ENCODE measurements at places on chromosomes 3 and 15. TPM values are rescaled to one million over a fixed set of nuclear protein-coding genes. Genes with fewer than 3 reads are reported as not detected.

Gene GOLGA8Q
- total RNA-seq = 0.33 TPM

Gene OR5K1
- not detected for total RNA-seq

Gene MYO9A
- 34.7 TPM for total RNA-seq

Gene GOLGA6L7
- not detected for total RNA-seq

Gene TRPM1
- total RNA-seq = not detected

Gene GMNC
- total RNA-seq = under 0.01 TPM

Gene PLCH1
- total RNA-seq = under 0.01 TPM

Gene CCDC54
- total RNA-seq = not detected

Gene CDCP1
- total RNA-seq = 16.9 TPM

Gene WNT7A
- total RNA-seq = not detected

Gene GHSR
- total RNA-seq = not detected

Gene NFKBIZ
- total RNA-seq = 15.4 TPM

Gene SEMA6D
- total RNA-seq = 13.4 TPM

- peaks cover 8% of the 10 kb centered on the region for H3K4me1 ChIP-seq
- H3K27me3 ChIP-seq = no peaks in the 10 kb centered on the region
- no peak for DNase-seq
- no peak overlapping the region for H3K4me3 ChIP-seq
These were observed 131.3 kb downstream of the SMAD6 start for GRCh38 chr15:66833371-66833770.

- H3K27ac ChIP-seq = no peak overlapping the region
- H3K4me1 ChIP-seq = no peaks in the 10 kb centered on the region
- DNase-seq = no peak
- H3K36me3 ChIP-seq = no peaks in the 10 kb centered on the region
These were observed 45.0 kb upstream of the GK5 start for GRCh38 chr3:142270407-142270806.

- H3K4me1 ChIP-seq = peaks cover 2% of the 10 kb centered on the region
- peak overlapping the region; percentile 95 for H3K4me3 ChIP-seq
- no peaks in the 10 kb centered on the region for H3K36me3 ChIP-seq
- DNase-seq = no peak
- H3K27me3 ChIP-seq = no peaks in the 10 kb centered on the region
These were observed 593 bp upstream of the RSL24D1 start for GRCh38 chr15:55197362-55197705.

GRCh38 chr15:99321468-99321867, 70.2 kb downstream of the LRRC28 start:
- H3K27ac ChIP-seq = no peak overlapping the region
- H3K27me3 ChIP-seq = no peaks in the 10 kb centered on the region
- H3K36me3 ChIP-seq = no peaks in the 10 kb centered on the region
- DNase-seq = peak; percentile 53
- no peak overlapping the region for H3K4me3 ChIP-seq

- peak; percentile 98 for DNase-seq
- no peaks in the 10 kb centered on the region for H3K27me3 ChIP-seq
These were observed 10.6 kb downstream of the CISH start for GRCh38 chr3:50600841-50601591.

DNA sequence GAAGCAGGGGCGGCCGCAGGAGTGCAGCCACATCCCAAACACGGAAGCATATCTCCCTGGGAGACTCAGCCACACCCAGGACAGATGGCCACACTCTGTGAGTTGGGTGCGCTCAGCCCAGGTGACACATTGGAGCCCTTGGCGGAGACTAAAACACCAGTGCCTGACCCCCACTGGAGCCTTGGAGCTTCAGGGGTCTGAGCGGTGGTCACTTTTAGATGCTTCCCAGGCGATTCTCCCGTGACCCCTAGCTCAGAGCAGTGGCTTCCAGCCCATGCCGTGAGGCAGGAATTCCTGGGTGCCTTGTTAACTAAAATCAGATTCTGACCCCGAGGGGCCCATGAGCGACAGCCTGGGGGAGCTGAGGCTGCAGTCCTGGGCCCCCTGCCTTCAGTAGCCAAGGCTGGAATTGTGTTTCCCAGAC, 54.5 kb downstream of the PLXNA1 start:
- DNase-seq = no peak
- H3K27me3 ChIP-seq = no peaks in the 10 kb centered on the region
- no peak overlapping the region for H3K4me3 ChIP-seq
- H3K4me1 ChIP-seq = peaks cover 4% of the 10 kb centered on the region
- peaks cover 7% of the 10 kb centered on the region for H3K36me3 ChIP-seq

GRCh38 chr3:64666171-64666588, 21.6 kb downstream of the ADAMTS9 start:
- DNase-seq = peak; percentile 60
- H3K27ac ChIP-seq = no peak overlapping the region
- no peaks in the 10 kb centered on the region for H3K27me3 ChIP-seq

DNA sequence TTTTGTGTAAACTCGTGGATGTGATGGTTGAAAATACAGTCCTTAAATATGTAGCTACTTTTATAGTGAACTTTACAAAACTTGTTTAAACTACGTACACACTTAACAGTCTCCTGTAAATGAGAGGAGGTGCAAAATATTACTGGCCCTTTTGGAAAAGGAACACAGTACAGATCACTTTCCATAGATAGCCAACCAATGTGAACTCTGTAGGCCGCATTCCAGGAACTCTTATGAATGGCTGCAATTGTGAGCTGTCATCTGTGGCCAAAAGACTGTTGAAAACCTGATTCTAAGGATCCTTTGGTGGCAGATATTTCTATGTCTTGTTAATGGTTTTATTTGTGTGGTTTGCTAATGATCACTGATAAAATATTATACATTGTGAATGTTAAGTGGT, 6.2 kb downstream of the TSC22D2 start:
- peak overlapping the region; percentile 92 for H3K4me3 ChIP-seq
- peak; percentile 74 for DNase-seq
- H3K27ac ChIP-seq = peak overlapping the region; percentile 96
- H3K27me3 ChIP-seq = no peaks in the 10 kb centered on the region
- peaks cover 9% of the 10 kb centered on the region for H3K4me1 ChIP-seq

- no peaks in the 10 kb centered on the region for H3K36me3 ChIP-seq
- H3K4me1 ChIP-seq = no peaks in the 10 kb centered on the region
- no peaks in the 10 kb centered on the region for H3K27me3 ChIP-seq
- DNase-seq = peak; percentile 60
- H3K4me3 ChIP-seq = no peak overlapping the region
These were observed 296.6 kb upstream of the LMCD1 start for GRCh38 chr3:8204853-8205650.

- no peaks in the 10 kb centered on the region for H3K27me3 ChIP-seq
- H3K36me3 ChIP-seq = no peaks in the 10 kb centered on the region
- no peaks in the 10 kb centered on the region for H3K4me1 ChIP-seq
These were observed 101.6 kb downstream of the CFAP44 start for GRCh38 chr3:113339616-113340244.

- H3K27ac ChIP-seq = no peak overlapping the region
- H3K36me3 ChIP-seq = no peaks in the 10 kb centered on the region
- H3K4me1 ChIP-seq = no peaks in the 10 kb centered on the region
- no peak for DNase-seq
- no peaks in the 10 kb centered on the region for H3K27me3 ChIP-seq
These were observed 130.1 kb downstream of the P2RY1 start for GRCh38 chr3:152964911-152965609.

- no peak overlapping the region for H3K4me3 ChIP-seq
- H3K4me1 ChIP-seq = no peaks in the 10 kb centered on the region
- no peaks in the 10 kb centered on the region for H3K27me3 ChIP-seq
- H3K27ac ChIP-seq = no peak overlapping the region
These were observed 500.9 kb upstream of the MDFIC2 start for GRCh38 chr3:70813311-70813710.

- no peak overlapping the region for H3K4me3 ChIP-seq
- H3K27me3 ChIP-seq = no peaks in the 10 kb centered on the region
- peak; percentile 20 for DNase-seq
- H3K36me3 ChIP-seq = no peaks in the 10 kb centered on the region
- peaks cover 6% of the 10 kb centered on the region for H3K4me1 ChIP-seq
- no peak overlapping the region for H3K27ac ChIP-seq
These were observed 15.7 kb downstream of the C3orf52 start for GRCh38 chr3:112101916-112102315.

DNA sequence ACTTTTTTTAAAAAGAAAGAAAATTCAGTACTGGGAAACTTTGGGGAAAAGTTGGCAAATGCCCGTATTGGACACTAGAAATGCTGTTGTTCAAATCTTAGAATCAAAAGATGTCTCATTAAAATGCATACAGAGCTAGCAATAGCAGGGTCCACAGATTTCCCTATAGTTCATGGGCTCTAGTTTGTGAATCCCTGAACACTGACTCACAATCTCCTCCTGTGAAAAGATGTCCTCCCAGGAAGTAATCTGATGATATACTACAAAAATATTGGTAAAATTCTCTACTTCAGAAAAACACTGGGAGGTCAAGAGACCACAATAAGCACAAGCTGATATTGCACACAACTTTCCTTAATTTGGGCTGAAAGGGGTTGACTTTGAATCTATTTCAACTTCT, 568.4 kb upstream of the ZNF385D start:
- no peak overlapping the region for H3K4me3 ChIP-seq
- no peaks in the 10 kb centered on the region for H3K4me1 ChIP-seq
- no peaks in the 10 kb centered on the region for H3K27me3 ChIP-seq
- no peaks in the 10 kb centered on the region for H3K36me3 ChIP-seq

DNA sequence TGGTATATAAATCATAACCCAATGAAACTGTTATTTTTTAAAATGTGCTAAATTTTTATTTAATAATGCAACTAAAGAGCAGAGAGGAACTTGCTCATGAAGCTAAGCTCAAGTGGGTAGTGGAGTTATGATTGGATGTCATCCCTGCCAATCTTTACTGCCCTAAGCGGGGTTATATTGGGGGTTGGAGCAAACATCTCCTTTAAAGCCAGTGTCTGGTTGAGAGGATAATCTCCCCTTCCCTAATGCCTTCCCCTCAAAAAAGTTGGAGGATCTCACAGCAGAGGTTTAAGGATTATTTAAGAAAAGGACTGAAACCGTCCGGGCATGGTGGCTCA, 32.1 kb upstream of the CLASP2 start:
- peaks cover 4% of the 10 kb centered on the region for H3K4me1 ChIP-seq
- H3K27me3 ChIP-seq = no peaks in the 10 kb centered on the region
- no peak for DNase-seq
- no peak overlapping the region for H3K4me3 ChIP-seq
- no peaks in the 10 kb centered on the region for H3K36me3 ChIP-seq

Data from fibroblast of lung (primary cell).